H1 (cell line): ENCODE measurements at places on chromosomes 11 and 22. TPM values are rescaled to one million over a fixed set of nuclear protein-coding genes. Genes with fewer than 3 reads are reported as not detected.

GGTLC3 gene
- not detected in 2 replicates for total RNA-seq

RAB38 gene
- total RNA-seq: 16.0 and 16.5 TPM in 2 replicates

UBQLNL gene
- total RNA-seq: not detected in 2 replicates

COPB1 gene
- 71.0 and 72.1 TPM in 2 replicates for total RNA-seq

RBX1 gene
- total RNA-seq: 74.4 and 76.5 TPM in 2 replicates

OR2AG2 gene
- total RNA-seq: 0.17 and 0.22 TPM in 2 replicates

CATSPERZ gene
- not detected in 2 replicates for total RNA-seq

MS4A14 gene
- total RNA-seq: not detected in 2 replicates

LGR4 gene
- total RNA-seq: 57.6 and 61.7 TPM in 2 replicates

NTM gene
- 20.0 and 23.4 TPM in 2 replicates for total RNA-seq

PAK1 gene
- total RNA-seq: 142 and 151 TPM in 2 replicates

DNA sequence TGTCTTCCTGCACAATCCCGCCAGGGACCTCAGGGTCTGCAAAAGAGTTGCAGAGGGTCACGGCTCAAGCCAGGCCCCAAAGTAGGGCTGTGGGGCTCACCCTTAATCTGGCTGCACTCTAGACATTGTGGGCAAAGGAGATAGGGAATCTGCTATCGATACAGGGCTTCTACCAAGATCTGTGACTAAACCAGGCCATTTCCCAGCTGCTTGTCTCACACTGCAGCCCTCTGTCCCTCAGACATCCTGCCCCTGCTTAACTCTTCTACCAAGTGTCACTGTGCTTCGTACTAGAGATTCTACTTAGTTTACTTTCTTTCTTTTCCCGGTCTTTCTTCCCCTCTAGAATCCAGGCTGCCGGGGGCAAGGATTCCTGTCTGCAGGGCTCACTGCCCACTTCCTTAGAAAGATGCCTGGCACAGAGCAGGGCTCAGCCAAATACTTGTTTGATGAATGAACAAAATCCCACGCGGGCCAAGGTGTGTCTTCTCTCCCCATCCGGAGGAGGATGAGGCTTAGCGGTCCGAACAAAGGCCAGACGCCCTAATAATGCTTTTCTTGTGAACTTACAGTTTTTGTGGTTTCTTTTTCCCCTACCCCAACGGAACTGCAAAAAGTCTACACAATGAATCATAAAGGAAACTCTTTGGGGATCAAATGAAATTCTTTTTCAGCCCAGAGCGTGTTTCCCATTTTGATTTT is 61.3 kb upstream of the ANO1 start:
- no peak overlapping the region for H3K4me3 ChIP-seq
- no peaks in the 10 kb centered on the region for H3K4me1 ChIP-seq
- H3K27ac ChIP-seq: no peak overlapping the region
- no peaks in the 10 kb centered on the region for H3K36me3 ChIP-seq

DNA sequence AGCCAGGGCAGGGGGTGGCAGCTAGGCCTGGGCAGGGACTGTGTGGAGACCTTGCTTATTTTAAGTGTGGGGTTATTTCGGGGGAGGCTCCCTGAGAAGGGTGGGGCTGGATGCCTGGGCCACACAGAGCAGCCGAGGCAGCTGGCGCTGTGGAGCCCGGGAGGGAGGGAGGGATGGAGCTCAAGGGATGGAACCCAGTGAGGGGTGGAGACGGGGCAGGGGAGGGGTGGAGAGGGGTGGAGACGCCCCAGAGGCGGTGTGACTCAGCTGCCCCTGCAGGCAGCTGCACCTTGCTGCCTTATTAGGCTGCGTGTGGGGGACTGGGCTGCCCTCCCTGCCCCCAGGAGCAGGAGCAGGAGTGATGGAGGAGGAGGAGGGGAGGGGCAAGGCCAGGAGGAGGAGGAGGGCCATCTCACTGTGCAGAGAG is 9.8 kb upstream of the TSSC4 start:
- no peak overlapping the region for H3K27ac ChIP-seq
- no peak for DNase-seq
- H3K4me1 ChIP-seq: peaks cover 8% of the 10 kb centered on the region

- peaks cover 12% of the 10 kb centered on the region; the same call in 1 of the 2 replicates for H3K27me3 ChIP-seq
- DNase-seq: no peak
- peak within 1 kb of the TSS; percentile 51 for H3K4me3 ChIP-seq
- H3K36me3 ChIP-seq: no peaks in the 10 kb centered on the region
- peaks cover 26% of the 10 kb centered on the region for H3K4me1 ChIP-seq
- no peak within 1 kb of the TSS for H3K27ac ChIP-seq
Observed at GRCh38 chr11:8080674-8081590, at the start of gene TUB. Gene TUB, plus strand, starts transcription at chr11:8081211. Its CDS starts 300 bp downstream, at chr11:8081511.

GRCh38 chr22:47366026-47366767 is 603.7 kb downstream of the TBC1D22A start:
- DNase-seq: no peak
- H3K4me1 ChIP-seq: no peaks in the 10 kb centered on the region
- no peaks in the 10 kb centered on the region for H3K36me3 ChIP-seq
- H3K27ac ChIP-seq: no peak overlapping the region
- H3K27me3 ChIP-seq: no peaks in the 10 kb centered on the region
- H3K4me3 ChIP-seq: no peak overlapping the region

DNA sequence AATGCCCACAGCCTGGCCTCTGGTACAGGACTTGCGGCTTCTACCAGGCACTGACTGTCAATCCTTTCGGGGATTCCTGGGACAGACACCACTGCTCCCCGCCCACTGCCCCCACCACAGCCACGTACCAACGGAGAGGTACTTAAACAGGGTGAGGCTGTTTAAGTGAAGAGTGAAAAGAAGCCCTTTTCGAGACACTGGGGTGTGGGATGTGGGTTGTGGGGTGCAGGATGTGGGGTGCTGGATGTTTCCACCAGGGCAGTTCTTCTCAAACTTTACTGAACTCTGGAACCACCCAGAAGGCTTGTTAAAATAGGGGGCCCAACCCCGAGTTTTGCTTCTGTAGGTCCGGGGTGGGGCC is 34.2 kb upstream of the PRR5 start:
- H3K27ac ChIP-seq: no peak overlapping the region
- no peak for DNase-seq
- H3K27me3 ChIP-seq: peaks cover 7% of the 10 kb centered on the region
- peak overlapping the region; percentile 52 for H3K4me3 ChIP-seq
- H3K36me3 ChIP-seq: no peaks in the 10 kb centered on the region

GRCh38 chr11:116439361-116439677 is 333.5 kb downstream of the BUD13 start:
- no peak overlapping the region for H3K4me3 ChIP-seq
- no peak overlapping the region for H3K27ac ChIP-seq

GRCh38 chr11:128940156-128940555 is 2.5 kb downstream of the TP53AIP1 start:
- no peak for DNase-seq
- H3K36me3 ChIP-seq: no peaks in the 10 kb centered on the region
- H3K27ac ChIP-seq: no peak overlapping the region
- no peak overlapping the region for H3K4me3 ChIP-seq
- no peaks in the 10 kb centered on the region for H3K27me3 ChIP-seq

- H3K4me3 ChIP-seq: peak overlapping the region; percentile 67
- no peak for DNase-seq
- peaks cover 17% of the 10 kb centered on the region; the same call in 1 of the 2 replicates for H3K4me1 ChIP-seq
- H3K27ac ChIP-seq: no peak overlapping the region
Observed at GRCh38 chr11:64037027-64037634, 1.4 kb downstream of the FLRT1 start.

- H3K36me3 ChIP-seq: peaks cover 11% of the 10 kb centered on the region
- DNase-seq: no peak
- H3K27me3 ChIP-seq: no peaks in the 10 kb centered on the region
- no peak overlapping the region for H3K4me3 ChIP-seq
Observed at GRCh38 chr11:108239076-108239475, 16.2 kb downstream of the ATM start.

GRCh38 chr11:44893308-44893822 is 57.3 kb downstream of the TP53I11 start:
- DNase-seq: no peak
- no peak overlapping the region for H3K4me3 ChIP-seq
- H3K27me3 ChIP-seq: peaks cover 6% of the 10 kb centered on the region; the same call in 1 of the 2 replicates
- peaks cover 11% of the 10 kb centered on the region for H3K4me1 ChIP-seq
- no peaks in the 10 kb centered on the region for H3K36me3 ChIP-seq
- H3K27ac ChIP-seq: no peak overlapping the region

GRCh38 chr11:63462137-63462536 is 28.8 kb downstream of the PLAAT5 start:
- no peak overlapping the region for H3K27ac ChIP-seq
- H3K4me3 ChIP-seq: no peak overlapping the region
- H3K36me3 ChIP-seq: no peaks in the 10 kb centered on the region

- no peak for DNase-seq
- H3K36me3 ChIP-seq: no peaks in the 10 kb centered on the region
- no peaks in the 10 kb centered on the region for H3K27me3 ChIP-seq
- H3K4me3 ChIP-seq: no peak overlapping the region
- H3K4me1 ChIP-seq: peaks cover 2% of the 10 kb centered on the region; the same call in 1 of the 2 replicates
Observed at GRCh38 chr11:134371436-134372185, 39.8 kb downstream of the GLB1L2 start.

- H3K27ac ChIP-seq: no peak overlapping the region
- H3K27me3 ChIP-seq: no peaks in the 10 kb centered on the region
- peaks cover 6% of the 10 kb centered on the region; the same call in 1 of the 2 replicates for H3K4me1 ChIP-seq
- DNase-seq: no peak
- H3K4me3 ChIP-seq: no peak overlapping the region
Observed at GRCh38 chr22:30197389-30197788, 49.2 kb downstream of the LIF start.

DNA sequence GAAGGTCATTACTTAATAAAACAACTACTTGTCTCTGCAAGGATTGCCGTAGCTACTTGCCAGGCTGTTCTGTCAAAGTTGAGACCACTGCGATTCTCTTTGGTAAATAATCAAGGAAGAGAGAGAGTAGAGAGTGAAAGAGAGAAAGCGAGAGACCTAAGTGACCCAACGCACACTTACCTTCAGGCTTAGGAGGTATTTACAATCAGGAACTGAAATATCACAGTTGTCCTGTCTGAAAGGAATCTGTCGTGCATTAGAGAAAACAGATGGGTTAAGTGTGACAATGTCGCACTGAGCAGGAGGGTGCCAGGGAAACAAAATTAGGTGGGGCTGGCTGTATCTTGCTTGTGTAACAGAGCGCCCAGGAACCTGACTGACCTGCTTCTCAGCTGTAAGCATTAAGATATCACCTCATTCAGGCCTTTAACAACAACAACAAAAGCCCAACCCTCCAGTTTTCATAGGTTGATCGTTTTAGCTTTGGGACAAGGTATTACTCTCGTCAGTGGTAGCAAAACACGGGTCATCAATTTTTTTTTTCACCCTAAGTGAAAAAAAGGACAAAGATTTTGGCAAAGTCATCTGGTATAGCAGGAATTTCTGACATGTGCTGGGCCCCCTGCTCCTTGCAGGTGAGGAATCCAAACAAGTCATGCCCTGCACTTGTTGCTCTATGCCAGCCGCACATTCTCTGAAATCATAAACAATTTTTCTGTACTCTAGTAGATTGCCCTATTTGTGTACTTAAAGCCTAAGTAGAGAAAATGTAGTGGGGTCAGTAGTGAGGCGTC is at the start of gene MUC15:
MUC15 (minus strand) TSS at position 403 of the 794 bp plus-strand sequence. CDS start 5,169 bp downstream, outside the sequence.
- H3K27ac ChIP-seq: no peak within 1 kb of the TSS
- DNase-seq: no peak
- H3K4me3 ChIP-seq: no peak within 1 kb of the TSS
- no peaks in the 10 kb centered on the region for H3K27me3 ChIP-seq
- H3K36me3 ChIP-seq: no peaks in the 10 kb centered on the region
- H3K4me1 ChIP-seq: no peaks in the 10 kb centered on the region
